ENCODE measurements at places on chromosomes 6 and 20.

- H3K4me3 ChIP-seq: no peak overlapping the region
- H3K36me3 ChIP-seq: no peaks in the 10 kb centered on the region
- H3K4me1 ChIP-seq: peaks cover 30% of the 10 kb centered on the region
- no peak for DNase-seq
Observed at GRCh38 chr20:53826597-53827291, 233.1 kb upstream of the ZNF217 start.

DNA sequence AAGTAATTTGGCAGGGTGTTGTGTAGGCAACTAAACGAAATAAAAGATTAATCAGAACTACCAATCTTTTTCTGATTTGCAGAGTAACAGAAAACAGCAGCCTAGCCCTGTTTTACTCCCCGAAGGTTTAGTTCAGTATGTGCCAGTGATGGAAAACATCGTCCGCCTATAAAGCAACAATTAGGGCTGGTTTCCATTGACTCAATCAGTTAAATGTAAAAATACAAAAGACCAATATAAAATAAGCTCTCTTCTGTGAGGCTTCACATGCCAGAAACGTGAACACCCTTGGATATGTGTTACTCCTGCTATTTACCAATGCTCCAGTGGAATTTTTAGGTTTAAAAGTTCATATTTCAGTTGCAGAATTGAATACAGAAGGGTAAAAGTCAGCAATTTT lies 210.5 kb upstream of the RSPO3 start:
- H3K27ac ChIP-seq: no peak overlapping the region
- H3K4me3 ChIP-seq: no peak overlapping the region
- no peak for DNase-seq
- no peaks in the 10 kb centered on the region for H3K4me1 ChIP-seq
- no peaks in the 10 kb centered on the region for H3K36me3 ChIP-seq
- no peaks in the 10 kb centered on the region for H3K27me3 ChIP-seq

GRCh38 chr6:129623008-129623732 lies 86.8 kb downstream of the ARHGAP18 start:
- no peaks in the 10 kb centered on the region for H3K36me3 ChIP-seq
- no peak overlapping the region for H3K27ac ChIP-seq
- no peak overlapping the region for H3K4me3 ChIP-seq
- H3K4me1 ChIP-seq: no peaks in the 10 kb centered on the region
- no peaks in the 10 kb centered on the region for H3K27me3 ChIP-seq

DNA sequence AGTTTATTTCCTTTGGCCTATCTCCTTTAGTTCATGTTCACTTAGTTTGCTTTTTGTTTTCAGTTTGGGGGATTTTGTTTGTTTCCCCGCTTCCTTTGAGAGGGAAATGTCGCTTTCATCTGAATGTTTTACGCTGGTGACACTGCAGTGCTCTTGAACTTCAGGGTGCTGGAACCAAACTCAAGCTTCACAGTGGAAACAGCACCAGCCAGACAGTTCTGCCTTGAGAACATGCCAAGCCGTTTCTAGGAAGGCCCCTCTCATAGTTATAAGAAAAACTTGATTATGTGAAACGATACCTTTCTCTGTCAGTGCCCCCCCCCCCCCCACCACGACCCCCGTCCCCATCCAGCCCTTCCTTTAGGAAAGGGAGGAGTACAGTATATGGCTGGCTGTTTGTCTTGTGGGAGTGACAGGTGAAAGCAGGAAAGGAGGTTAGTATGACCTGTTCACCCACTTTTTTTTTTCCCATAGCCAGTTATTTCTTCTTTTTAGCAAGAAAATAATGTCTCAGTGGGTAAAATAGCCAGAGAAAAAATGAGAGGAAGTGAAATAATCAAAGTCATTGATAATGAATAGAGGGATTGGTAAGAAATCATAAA lies 130.1 kb downstream of the LRRC1 start:
- peaks cover 18% of the 10 kb centered on the region for H3K36me3 ChIP-seq
- no peak for DNase-seq
- H3K27ac ChIP-seq: peak overlapping the region; percentile 97
- H3K4me3 ChIP-seq: peak overlapping the region; percentile 31
- H3K27me3 ChIP-seq: peaks cover 3% of the 10 kb centered on the region
- H3K4me1 ChIP-seq: peaks cover 25% of the 10 kb centered on the region

DNA sequence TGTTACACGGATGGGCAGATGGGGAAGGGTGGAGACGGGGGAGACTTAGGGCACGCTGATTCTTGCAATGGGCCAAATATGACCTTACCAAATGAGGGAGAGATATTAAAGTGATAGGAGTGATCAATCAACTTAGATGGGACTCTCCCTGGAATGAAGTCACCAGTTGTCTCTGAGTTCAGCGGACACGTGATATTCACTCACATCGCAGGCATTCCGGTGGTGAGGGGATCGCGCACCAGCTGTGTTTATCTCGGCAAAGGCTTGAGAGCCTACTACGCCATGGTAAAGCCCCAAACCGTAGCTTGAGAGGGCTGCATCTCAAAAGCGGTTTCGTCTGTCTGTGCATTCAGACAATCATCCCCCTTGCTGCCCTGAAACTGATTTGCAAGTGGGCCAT lies 5.5 kb downstream of the BMP7 start:
- peak overlapping the region; percentile 73 for H3K27ac ChIP-seq
- peaks cover 63% of the 10 kb centered on the region for H3K4me1 ChIP-seq
- peak overlapping the region; percentile 89 for H3K4me3 ChIP-seq
- H3K36me3 ChIP-seq: peaks cover 4% of the 10 kb centered on the region
- H3K27me3 ChIP-seq: peaks cover 4% of the 10 kb centered on the region
- DNase-seq: no peak

- no peaks in the 10 kb centered on the region for H3K36me3 ChIP-seq
- no peaks in the 10 kb centered on the region for H3K27me3 ChIP-seq
- no peak for DNase-seq
- no peak overlapping the region for H3K4me3 ChIP-seq
- no peak overlapping the region for H3K27ac ChIP-seq
- H3K4me1 ChIP-seq: no peaks in the 10 kb centered on the region
Observed at GRCh38 chr20:1308067-1308701, 20.8 kb downstream of the SDCBP2 start.

DNA sequence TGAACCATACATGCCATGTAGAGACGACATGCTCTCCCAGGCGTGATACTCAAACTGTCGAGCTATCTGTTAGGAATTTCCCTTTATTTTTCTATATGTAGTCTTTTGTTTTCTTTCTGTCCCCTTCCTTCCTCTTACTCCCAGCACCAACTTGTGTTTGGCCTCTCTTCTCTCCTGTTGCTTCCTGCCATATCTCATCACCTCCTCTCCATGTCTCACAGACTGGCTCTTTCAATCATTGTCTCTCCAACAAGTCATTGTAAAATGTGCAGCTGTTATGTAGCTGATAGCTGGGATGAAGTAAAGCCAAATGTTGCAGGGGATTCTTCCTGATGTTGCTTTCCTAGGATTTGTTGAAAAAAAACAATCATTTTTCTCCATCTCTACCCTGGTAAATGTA lies 234.5 kb downstream of the TMEM242 start:
- H3K36me3 ChIP-seq: peaks cover 17% of the 10 kb centered on the region
- H3K4me1 ChIP-seq: peaks cover 26% of the 10 kb centered on the region
- H3K27me3 ChIP-seq: no peaks in the 10 kb centered on the region
- no peak for DNase-seq
- H3K4me3 ChIP-seq: no peak overlapping the region

GRCh38 chr6:37139230-37139962 lies 30.6 kb upstream of the PIM1 start:
- H3K27me3 ChIP-seq: no peaks in the 10 kb centered on the region
- H3K36me3 ChIP-seq: no peaks in the 10 kb centered on the region
- H3K27ac ChIP-seq: peak overlapping the region; percentile 98

DNA sequence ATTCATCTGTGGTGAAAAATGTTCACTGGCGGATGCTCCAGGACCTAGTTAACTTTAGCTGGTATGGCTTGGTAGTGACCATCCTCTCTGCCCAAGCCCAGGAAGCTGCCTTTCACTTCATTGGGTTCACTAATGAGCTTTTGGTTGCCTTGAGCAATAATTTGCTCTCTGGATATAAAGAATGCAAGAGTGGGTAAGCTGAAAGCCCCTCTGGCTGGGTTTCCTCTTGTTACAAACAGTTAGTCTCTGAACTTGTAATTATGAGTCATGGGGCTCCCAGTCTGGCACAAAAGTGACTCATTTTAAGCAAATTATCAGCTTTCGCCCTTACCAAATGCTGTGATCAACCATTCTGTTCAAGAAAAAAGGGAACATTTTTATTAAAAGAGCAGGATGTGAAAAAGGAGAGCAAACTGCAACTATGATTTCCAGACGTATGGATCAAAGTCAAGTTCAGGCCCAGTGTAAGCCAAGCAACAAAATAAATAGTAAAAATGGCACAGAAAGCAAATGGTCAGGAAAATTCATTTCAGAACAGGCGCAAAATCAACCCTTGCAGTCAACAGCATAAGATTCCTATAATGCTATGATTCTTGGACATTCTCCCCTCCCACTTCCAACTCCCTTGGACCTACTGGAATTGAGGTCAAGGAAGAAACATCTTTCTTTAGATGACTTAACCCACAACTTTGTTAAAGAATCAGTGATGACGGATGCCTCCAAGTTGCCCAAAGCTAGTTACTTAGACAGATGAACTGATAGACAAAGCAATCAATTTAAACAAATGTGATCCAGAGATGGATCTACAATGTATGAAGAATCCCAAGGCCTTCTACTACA lies 130.0 kb upstream of the KCNK16 start:
- H3K4me3 ChIP-seq: no peak overlapping the region
- DNase-seq: no peak
- H3K27ac ChIP-seq: no peak overlapping the region
- H3K36me3 ChIP-seq: peaks cover 4% of the 10 kb centered on the region
- H3K4me1 ChIP-seq: no peaks in the 10 kb centered on the region

DNA sequence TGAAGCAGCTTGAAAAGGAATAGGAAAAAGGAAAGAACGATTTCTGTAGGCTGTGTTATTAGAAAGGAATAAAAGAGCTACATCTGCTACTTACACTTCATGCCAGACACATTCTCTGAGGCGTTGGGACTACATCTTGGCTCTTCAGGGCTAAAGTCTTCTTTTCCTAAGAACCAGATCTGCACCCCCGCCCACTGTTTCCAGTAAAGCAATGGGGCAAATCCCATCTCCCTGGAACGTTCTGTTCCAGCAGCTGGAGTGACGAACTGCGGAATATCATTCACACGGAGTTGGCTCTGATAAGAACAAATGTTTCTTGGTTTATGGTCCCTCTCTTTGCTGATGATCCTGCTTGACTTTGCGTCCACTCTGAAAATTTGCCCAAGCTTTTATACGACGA lies 26.9 kb downstream of the FAM50B start:
- H3K4me3 ChIP-seq: no peak overlapping the region
- no peak overlapping the region for H3K27ac ChIP-seq

- H3K27me3 ChIP-seq: peaks cover 12% of the 10 kb centered on the region
- H3K4me1 ChIP-seq: no peaks in the 10 kb centered on the region
- no peak for DNase-seq
Observed at GRCh38 chr6:25089442-25089841, 153.7 kb upstream of the RIPOR2 start.

DNA sequence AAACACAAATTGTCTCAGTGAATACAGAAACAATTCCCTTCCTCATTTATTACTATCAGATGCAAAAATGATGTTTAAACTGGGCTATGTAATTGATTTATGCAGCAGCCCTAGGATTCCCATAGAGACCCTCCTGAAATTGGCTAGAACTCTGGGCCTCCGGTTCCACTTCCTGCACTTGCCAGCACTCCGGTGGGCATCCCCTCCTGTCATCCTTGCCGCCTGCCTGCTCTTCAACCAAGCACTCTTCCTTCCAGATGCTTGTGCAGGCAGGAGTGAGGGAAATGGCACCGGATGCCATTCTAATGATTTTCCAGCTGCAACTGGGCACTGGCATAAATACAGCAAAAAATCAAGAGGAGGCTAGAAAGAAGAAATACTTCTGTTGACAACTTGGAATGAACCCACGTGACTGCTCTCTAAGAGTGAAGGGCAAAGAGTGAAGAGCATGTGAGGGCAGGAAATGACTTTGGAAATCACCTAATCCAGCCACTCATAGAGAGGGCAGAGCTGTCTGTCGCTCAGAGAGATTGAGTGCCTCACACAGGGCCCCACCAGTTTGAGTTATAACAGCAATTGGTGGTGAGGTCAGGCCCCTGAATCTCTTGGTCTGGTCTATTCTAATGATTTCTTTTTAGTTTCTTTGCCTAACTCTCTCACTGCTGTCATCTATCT lies 3.7 kb upstream of the NEDD9 start:
- peaks cover 32% of the 10 kb centered on the region for H3K4me1 ChIP-seq
- no peaks in the 10 kb centered on the region for H3K27me3 ChIP-seq
- H3K36me3 ChIP-seq: no peaks in the 10 kb centered on the region
- no peak overlapping the region for H3K4me3 ChIP-seq
- no peak for DNase-seq

DNA sequence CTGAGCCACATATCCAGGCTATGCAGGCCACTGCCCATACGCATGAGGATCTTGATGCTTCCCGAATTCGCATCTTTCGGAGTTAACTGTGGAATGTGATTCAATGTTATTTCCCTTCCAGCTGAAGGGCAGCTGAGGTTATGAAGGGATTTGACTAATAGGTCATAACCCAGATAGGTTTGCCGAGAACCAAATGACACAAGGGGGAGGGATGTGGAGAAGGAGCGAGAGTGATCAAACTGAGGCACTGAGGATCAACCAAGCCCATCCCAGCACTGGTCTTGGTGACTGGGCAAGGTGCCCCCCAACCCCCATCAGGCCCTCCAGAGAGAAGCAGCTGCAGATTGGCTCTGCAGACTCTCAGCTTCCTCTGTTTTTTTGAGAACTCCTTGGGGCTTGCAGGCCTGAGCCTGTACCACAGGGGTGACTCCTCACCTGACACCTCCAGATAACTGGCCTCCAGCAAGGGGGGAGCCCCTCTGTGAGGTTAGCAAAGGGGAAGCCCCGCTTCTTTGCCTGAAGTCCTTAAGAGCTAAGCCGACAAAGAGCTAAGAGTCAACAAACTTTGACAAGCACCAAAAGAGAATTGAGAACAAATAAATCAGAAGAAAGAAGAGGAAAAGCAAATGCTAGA lies 185.9 kb downstream of the PDE7B start:
- H3K4me3 ChIP-seq: peak overlapping the region; percentile 73
- no peak for DNase-seq
- H3K36me3 ChIP-seq: peaks cover 3% of the 10 kb centered on the region
- no peaks in the 10 kb centered on the region for H3K27me3 ChIP-seq
- H3K27ac ChIP-seq: peak overlapping the region; percentile 45
